ENCODE measurements at places on chromosomes 4 and X. TPM values are rescaled to one million over a fixed set of nuclear protein-coding genes. Genes with fewer than 3 reads are reported as not detected.

The NXF2 gene
- 0.32 TPM for polyA plus RNA-seq

The SOD3 gene
- polyA plus RNA-seq, result 7.5 TPM

The SPATA4 gene
- 0.29 TPM for polyA plus RNA-seq

The TMEM35A gene
- 0.61 TPM for polyA plus RNA-seq

The SH3D19 gene
- 23.6 TPM for polyA plus RNA-seq

The AMBN gene
- polyA plus RNA-seq, result not detected

The TAF1 gene
- polyA plus RNA-seq, result 7.5 TPM

All from adrenal gland (tissue), 19 donors.